Endothelial cell (in vitro differentiated cells): ENCODE measurements at places on chromosomes 5 and 9.

GRCh38 chr9:95581900-95582299, 65.1 kb upstream of the PTCH1 start:
- H3K36me3 ChIP-seq: no peaks in the 10 kb centered on the region
- H3K27me3 ChIP-seq: peaks cover 5% of the 10 kb centered on the region
- no peak overlapping the region for H3K4me3 ChIP-seq

DNA sequence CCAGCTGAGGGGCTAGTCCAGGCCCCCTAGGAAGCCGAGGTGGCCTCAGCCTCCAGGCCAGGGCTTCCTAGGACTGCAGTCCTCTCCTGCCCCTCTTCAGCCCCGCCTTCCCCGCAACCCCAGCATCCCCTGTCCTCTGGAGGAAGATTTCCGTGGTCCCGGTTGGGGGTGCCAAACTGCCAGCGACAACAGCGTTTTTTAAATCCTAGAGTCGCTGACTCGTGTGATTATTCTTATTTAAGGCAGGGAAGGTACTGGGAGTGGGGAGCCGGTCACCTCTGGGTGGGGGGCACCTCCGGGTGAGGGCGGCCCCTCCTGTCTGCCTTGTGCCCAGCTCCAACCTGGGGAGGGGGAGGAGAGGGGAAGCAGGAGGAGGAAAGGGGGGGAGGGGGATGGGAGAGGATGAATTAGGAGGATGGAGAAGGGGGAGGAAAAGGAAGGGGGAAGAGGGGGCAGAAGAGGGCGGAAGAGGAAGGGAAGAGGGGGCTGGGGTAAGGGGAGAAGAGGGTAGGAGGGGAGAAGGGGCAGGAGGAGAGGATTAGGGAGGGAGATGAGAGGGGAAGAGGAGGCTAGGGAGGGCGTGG, 173.1 kb upstream of the IER5L start:
- peaks cover 3% of the 10 kb centered on the region for H3K36me3 ChIP-seq
- no peak overlapping the region for H3K27ac ChIP-seq
- H3K27me3 ChIP-seq: peaks cover 5% of the 10 kb centered on the region
- DNase-seq: peak; percentile 40
- H3K4me1 ChIP-seq: peaks cover 5% of the 10 kb centered on the region
- H3K4me3 ChIP-seq: no peak overlapping the region

DNA sequence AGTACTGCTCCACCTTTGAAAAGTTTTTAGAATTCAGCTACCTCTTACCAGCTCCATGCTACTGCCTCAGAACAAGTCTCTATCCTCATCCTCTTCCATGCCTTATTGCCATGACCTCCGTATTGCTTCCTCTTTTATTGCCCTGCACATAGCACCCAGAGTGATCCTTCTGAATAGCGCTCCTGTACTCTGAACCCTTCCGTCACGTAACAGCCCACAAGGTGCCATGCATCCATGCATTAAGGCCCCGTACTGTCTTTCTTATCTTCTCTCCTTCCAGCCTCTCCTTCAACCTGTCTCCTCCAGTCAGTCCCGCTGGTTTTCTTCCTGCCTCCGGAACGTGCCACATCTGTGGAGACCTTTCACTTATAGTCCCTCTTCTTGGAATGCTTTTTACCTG, 273.3 kb upstream of the SEMA6A start:
- H3K36me3 ChIP-seq: no peaks in the 10 kb centered on the region
- H3K27ac ChIP-seq: no peak overlapping the region
- no peak overlapping the region for H3K4me3 ChIP-seq
- DNase-seq: no peak
- H3K4me1 ChIP-seq: peaks cover 13% of the 10 kb centered on the region

DNA sequence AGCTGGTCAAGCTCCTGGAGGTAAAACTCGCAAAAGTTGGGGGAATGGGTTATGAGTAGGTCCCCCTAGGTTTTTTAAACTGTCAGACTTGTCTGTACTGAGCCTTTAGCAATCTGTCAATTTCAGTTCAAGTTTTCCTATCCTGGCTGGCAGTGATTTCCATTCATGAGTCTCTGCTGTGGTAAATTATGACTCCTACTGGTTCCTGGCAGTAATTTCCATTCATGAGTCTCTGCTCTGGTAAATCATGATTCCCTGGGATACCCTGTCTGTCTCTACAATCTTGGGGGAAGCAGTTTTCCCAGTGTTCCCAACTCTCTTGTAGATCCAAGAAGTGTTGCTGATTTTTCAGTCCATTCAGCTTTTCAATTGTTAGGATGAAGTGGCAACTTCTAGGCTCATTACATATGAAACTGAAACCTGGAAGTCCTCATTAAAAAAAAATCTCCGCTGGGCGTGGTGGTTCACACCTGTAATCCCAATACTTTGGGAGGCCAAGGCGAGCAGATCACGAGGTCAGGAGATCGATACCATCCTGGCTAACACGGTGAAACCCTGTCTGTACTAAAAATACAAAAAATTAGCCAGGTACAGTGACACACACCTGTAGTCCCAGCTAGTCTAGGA, 91.3 kb upstream of the GPBP1 start:
- H3K27ac ChIP-seq: no peak overlapping the region
- no peaks in the 10 kb centered on the region for H3K27me3 ChIP-seq
- no peaks in the 10 kb centered on the region for H3K4me1 ChIP-seq
- H3K36me3 ChIP-seq: no peaks in the 10 kb centered on the region

- peak overlapping the region; percentile 64 for H3K27ac ChIP-seq
- H3K4me3 ChIP-seq: peak overlapping the region; percentile 22
- no peak for DNase-seq
- H3K36me3 ChIP-seq: no peaks in the 10 kb centered on the region
Measured at GRCh38 chr5:116382874-116383266, 191.8 kb downstream of the SEMA6A start.

- DNase-seq: no peak
- H3K27me3 ChIP-seq: peaks cover 4% of the 10 kb centered on the region
- H3K36me3 ChIP-seq: no peaks in the 10 kb centered on the region
- no peak overlapping the region for H3K27ac ChIP-seq
- no peaks in the 10 kb centered on the region for H3K4me1 ChIP-seq
- H3K4me3 ChIP-seq: no peak overlapping the region
Measured at GRCh38 chr9:93303806-93304573, 120.1 kb downstream of the WNK2 start.

- H3K27ac ChIP-seq: no peak overlapping the region
- peaks cover 4% of the 10 kb centered on the region for H3K36me3 ChIP-seq
- no peak overlapping the region for H3K4me3 ChIP-seq
- H3K27me3 ChIP-seq: no peaks in the 10 kb centered on the region
- DNase-seq: no peak
Measured at GRCh38 chr5:147613359-147613758, 103.5 kb upstream of the DPYSL3 start.

DNA sequence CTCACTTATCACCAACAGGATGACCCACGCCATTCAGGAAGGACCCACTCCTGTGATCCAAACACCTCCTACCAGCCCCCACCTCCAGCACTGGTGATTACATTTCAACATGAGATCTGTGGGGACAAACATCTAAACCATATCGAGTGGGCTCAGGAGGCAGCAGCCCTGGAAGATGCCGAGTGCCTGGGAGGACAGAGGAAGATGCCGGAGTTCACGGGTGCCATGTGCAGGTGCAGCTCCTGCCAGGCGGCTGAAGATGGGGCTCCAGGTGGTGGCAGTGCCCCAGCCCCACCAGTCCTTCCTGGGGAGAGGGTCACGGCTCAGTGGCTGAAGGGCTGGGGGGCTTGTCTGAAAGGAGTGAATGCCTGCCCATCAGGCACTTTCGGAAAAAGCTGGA, 6.1 kb upstream of the CEP72 start:
- peaks cover 12% of the 10 kb centered on the region for H3K27me3 ChIP-seq
- H3K27ac ChIP-seq: no peak overlapping the region
- no peak for DNase-seq
- H3K36me3 ChIP-seq: peaks cover 5% of the 10 kb centered on the region
- peaks cover 4% of the 10 kb centered on the region for H3K4me1 ChIP-seq

DNA sequence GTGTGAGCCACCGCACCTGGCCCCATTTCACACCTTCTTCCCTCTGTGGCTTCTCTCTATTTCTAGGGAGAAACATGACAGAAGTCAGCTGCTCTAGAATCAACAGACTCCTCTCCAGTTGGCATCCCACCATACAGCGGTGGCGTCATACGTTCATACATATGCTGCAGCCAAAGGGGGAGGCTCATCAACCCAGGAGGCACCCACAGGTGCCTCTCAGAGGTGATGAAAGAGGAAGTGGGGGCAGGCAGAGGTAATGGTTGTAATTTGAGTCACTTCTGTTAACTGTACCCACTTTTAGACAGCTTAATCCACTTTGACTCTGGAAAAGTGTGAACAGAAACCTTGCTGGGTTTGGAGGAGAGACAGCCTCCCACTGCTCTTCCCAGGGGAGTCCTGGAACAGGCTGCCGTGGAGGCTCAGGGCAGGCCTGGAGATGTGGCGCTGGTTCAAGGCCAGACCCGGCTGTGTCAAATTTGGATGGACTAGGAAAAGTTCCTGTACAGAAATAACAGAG, 47.3 kb upstream of the SUB1 start:
- H3K4me3 ChIP-seq: no peak overlapping the region
- H3K27me3 ChIP-seq: peaks cover 5% of the 10 kb centered on the region
- H3K4me1 ChIP-seq: peaks cover 10% of the 10 kb centered on the region
- DNase-seq: no peak

- no peaks in the 10 kb centered on the region for H3K36me3 ChIP-seq
- DNase-seq: no peak
- no peak overlapping the region for H3K4me3 ChIP-seq
- no peaks in the 10 kb centered on the region for H3K27me3 ChIP-seq
- no peak overlapping the region for H3K27ac ChIP-seq
Measured at GRCh38 chr5:102762095-102762534, 7.0 kb downstream of the PAM start.

- no peak overlapping the region for H3K27ac ChIP-seq
- peaks cover 8% of the 10 kb centered on the region for H3K27me3 ChIP-seq
- DNase-seq: no peak
- peaks cover 4% of the 10 kb centered on the region for H3K4me1 ChIP-seq
Measured at GRCh38 chr9:137604345-137605086, 970 bp upstream of the ARRDC1 start.
